ENCODE measurements at places on chromosomes 3 and 15. TPM values are rescaled to one million over a fixed set of nuclear protein-coding genes. Genes with fewer than 3 reads are reported as not detected.

The ZNF662 gene
- total RNA-seq = not detected

DNA sequence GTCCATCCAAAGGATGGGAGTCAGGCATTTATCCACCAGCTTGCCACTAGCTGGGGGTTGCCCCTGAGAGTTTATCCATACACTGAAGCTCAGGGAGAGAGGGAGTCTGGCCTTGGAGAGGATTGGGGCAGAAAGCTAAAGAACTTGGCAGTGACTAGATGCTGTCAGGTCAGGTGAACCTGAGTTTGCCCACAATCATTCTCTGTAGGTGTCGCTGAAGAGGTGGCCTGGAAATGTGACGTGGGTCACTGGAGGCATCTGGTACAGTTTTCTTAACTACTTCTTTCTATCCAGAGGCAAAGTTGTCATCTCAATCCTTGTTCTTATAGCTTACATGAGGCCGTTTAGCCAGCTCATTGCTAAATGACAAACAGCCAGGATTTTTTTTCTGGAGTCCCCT lies 298.0 kb upstream of the CTNNB1 start:
- no peak overlapping the region for H3K27ac ChIP-seq
- DNase-seq = no peak
- no peaks in the 10 kb centered on the region for H3K36me3 ChIP-seq
- H3K4me3 ChIP-seq = no peak overlapping the region
- no peaks in the 10 kb centered on the region for H3K27me3 ChIP-seq

The DNAH12 gene
- 0.08 TPM for total RNA-seq

GRCh38 chr3:66392512-66392911 lies 108.3 kb downstream of the LRIG1 start:
- H3K4me3 ChIP-seq = peak overlapping the region; percentile 49
- no peak for DNase-seq
- H3K4me1 ChIP-seq = peaks cover 51% of the 10 kb centered on the region
- no peaks in the 10 kb centered on the region for H3K27me3 ChIP-seq
- peak overlapping the region; percentile 91 for H3K27ac ChIP-seq

The SPTSSB gene
- not detected for total RNA-seq

GRCh38 chr3:139532976-139533375 lies 6.6 kb downstream of the RBP1 start:
- no peak for DNase-seq
- H3K36me3 ChIP-seq = no peaks in the 10 kb centered on the region
- H3K4me1 ChIP-seq = peaks cover 34% of the 10 kb centered on the region
- peaks cover 3% of the 10 kb centered on the region for H3K27me3 ChIP-seq

DNA sequence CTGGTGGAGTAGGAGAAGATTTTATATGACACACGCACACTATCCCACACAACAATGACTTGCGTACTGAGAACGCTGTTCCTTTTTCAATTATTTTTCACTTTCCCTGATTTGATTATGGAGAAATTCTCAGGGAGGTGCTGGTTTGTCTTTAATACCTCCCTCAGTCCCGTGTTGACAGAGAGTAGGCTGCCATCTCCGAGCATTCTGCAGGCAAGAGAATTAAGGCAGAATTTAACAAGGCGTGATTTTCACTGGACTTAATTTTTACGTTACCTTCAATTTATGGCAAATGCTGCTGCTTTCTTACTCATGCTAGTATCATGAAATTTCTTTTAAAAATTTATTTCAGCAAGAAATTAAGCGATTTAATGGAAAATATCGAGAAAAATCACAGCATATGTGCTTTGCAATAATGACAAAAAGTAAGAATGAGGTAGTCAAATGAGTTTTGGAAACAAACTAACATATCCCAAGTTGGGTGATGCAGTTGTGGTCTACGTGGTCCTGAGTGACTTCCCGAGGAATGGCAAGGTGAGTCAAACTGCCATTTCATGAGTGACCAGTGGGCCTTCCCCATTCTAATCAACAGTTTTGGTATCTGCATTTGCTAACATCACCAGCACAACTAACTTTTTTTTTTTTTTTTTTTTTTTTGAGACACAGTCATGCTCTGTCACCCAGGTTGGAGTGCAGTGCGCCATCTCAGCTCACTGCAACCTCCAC lies 16.9 kb downstream of the DNASE1L3 start:
- H3K4me1 ChIP-seq = peaks cover 14% of the 10 kb centered on the region
- H3K27me3 ChIP-seq = no peaks in the 10 kb centered on the region
- no peak overlapping the region for H3K4me3 ChIP-seq
- no peak overlapping the region for H3K27ac ChIP-seq
- no peak for DNase-seq

Data from osteocyte (in vitro differentiated cells).